ENCODE measurements at places on chromosomes 3 and 15.

DNA sequence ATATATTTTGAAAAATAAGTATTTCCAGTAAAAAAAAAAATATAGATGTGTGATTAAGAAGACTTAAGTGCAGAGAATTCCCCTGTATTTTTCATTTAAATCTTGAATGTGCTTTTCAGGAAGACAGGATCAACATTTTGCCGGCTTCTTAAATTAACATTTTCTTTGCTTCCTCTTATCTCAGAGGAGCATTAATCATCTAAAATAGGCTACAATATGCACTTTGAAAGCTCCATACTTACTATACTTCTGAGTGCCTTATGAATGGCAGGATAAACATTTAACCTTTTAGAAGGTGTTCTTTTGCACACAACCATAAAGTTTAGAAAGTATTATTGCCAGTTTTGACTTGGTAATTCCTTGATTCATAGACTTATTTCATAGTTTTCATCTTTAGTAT, 164.3 kb downstream of the ECT2 start:
- no peak for DNase-seq

DNA sequence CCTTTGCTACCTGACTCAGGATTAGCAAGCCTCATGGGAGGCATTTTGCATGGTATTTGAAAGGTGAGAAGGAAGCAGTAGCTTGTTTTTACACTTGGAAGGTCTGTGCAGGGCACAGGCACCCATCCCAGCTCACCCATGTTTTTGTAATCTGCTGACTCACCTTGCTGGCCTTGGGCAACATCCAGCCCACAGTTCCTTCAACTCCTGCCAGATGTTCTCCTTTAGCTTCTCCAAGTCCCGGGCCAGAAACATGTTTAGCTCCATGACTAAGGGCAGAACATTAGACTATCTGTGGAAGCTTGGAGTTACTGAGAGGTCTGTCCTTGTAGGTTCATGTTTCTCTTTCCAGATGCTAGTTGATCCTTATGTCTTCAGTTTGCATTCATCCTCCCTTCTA, 12.4 kb upstream of the ZNF770 start:
- DNase-seq: no peak

GRCh38 chr3:34284959-34285826, 486.8 kb downstream of the PDCD6IP start:
- DNase-seq: no peak

DNA sequence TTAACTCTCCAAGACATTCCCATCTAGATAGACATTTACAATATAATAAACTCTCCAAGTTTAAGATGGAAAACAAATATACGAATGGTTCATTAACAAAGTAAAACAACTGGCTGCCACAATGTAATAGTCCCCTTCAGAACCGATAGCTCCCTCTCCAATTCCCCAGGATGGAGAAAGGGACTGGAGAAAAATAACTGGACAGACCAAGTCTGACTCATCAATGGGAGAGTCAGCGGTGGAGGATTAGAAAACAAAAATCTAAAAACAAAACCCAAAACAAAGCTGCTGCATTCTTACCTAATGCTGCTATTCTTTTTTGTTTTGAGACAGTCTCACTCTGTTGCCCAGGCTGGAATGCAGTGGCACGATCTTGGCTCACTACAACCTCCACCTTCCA, 468.1 kb downstream of the SHQ1 start:
- no peak for DNase-seq

DNA sequence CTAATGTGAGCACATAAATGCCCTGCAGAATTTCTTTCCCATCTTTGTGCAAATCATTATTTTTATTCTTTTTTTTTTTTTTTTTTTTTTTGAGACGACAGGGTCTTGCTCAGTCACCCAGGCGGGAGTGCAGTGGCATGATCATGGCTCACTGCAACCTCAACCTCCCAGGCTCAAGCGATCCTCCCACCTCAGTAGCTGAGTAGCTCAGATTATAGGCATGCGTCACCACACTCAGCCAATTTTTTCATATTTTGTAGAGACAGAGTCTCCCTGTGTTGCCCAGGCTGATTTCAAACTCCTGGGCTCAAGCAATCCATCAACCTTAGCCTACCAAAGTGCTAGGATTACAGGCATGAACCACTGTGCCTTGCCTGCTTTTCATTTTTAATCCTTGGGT, 22.9 kb downstream of the DAG1 start:
- DNase-seq: no peak

GRCh38 chr3:64917914-64918453, 230.2 kb upstream of the ADAMTS9 start:
- DNase-seq: no peak

DNA sequence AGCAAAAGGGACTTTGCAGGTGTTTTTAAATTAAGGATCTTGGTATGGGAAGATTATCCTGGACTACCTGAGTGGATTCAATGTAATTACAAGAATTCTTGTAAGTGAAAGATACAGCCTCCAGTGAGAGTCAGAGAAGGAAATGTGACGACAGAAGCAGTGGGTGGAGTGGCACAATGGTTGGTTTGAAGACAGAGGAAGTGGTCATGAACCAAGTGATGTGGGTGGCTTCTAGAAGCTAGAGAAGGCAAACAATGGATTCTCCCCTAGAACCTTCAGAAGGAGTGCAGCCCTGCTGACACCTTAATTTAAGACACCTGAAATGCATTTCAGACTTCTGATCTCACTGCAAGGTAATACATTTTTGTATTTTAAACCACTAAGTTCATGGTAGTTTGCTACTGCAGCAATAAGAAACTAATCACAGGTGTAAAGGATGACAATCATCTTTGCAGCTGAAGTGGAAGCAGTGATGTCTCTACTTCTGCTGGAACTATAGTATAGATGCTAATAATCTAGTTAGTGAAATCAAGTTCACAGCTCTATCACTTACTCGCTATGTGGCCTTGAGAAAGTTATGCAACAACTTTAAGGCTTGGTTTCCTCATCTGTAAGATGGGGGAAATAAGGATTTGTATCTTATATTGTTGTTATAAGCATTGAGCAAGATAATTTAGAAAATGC, 403.4 kb upstream of the SUCLG2 start:
- DNase-seq: no peak

DNA sequence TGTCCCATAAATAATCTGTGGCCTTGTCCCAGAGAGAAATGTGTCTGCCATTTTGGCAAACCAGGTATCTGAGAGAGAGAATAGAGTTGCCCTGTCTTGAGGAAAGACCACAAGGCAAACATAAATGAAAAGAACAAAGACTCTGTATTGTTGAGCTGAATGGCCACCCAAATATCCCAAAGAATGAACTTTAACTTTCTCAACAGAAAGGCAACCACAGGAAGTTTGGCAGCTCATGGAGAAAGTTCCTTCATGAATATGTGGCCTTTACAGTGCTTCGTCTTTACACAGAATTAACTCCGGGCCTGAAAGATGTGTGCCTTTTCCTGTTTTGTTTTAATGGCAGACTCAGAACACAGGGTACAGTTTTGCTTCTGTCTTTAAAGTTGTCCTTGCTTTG, 41.4 kb upstream of the THBS1 start:
- no peak for DNase-seq

DNA sequence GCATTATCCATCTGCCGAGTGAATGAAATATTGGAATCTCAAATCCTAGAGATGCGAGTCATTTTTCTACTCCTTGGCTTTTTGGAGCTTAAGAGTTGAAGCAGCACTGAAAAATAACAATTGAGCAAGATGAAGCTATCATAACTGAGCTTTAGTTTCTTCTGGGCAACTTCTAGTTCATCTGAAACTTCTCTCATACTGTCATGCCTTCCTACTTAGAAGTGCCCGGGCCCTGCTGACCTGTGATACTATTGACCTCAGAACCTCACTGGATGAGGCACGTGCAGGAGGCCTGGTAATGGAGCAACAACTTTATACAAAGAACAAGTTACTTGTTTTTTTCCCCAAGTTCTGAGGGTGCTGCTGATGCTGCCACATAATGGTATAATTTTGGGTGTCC, 48.5 kb upstream of the P3H2 start:
- DNase-seq: no peak

- DNase-seq: no peak
Observed at GRCh38 chr15:50210462-50211157, 28.6 kb downstream of the SLC27A2 start.

- DNase-seq: no peak
Observed at GRCh38 chr3:153180860-153181372, 18.9 kb downstream of the RAP2B start.

GRCh38 chr15:55260562-55261131, 29.0 kb downstream of the RAB27A start:
- DNase-seq: no peak

- no peak for DNase-seq
Observed at GRCh38 chr3:150300388-150300787, 107.7 kb upstream of the TSC22D2 start.

DNA sequence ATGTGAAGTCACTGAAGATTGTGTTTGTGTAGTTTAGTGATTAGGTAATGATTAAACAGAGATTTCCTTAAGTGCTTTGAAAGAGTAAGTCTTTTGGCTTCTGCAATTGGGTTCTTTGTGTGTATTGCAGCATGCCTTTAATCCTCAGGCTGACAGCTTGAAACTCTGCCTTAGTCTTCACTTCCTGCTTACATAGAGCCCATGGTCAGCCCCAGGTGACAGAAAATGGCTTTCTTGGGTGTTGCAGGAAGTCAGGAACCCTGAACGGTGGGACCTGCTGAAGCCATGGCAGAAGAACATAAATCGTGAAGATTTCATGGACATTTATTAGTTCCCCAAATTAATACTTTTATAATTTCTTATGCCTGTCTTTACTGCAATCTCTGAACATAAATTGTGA, 61.3 kb downstream of the KBTBD8 start:
- no peak for DNase-seq

- no peak for DNase-seq
Observed at GRCh38 chr3:54671511-54671910, 256.3 kb downstream of the LRTM1 start.

GRCh38 chr15:101048581-101049030, 129.4 kb downstream of the LRRK1 start:
- no peak for DNase-seq

DNA sequence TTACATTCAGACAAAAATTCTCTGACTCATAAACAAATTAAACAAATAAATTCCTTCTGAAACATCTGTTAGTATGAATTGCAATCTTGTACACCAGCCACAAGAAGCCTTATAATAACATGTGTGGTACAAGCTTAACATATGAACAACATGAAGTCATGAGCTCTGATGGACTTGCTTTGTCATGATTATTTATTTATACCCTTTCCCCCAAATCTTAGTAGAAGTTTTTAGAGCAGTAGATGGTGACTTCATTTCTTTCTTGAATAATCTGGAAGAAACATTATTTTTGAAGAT, 633.4 kb downstream of the EPHA3 start:
- no peak for DNase-seq

GRCh38 chr3:191051037-191051436, 148.0 kb upstream of the OSTN start:
- DNase-seq: peak; percentile 10

- DNase-seq: no peak
Observed at GRCh38 chr15:50862553-50862952, 45.9 kb upstream of the AP4E1 start.

GRCh38 chr15:86322629-86323028, 243.0 kb downstream of the AGBL1 start:
- no peak for DNase-seq

DNA sequence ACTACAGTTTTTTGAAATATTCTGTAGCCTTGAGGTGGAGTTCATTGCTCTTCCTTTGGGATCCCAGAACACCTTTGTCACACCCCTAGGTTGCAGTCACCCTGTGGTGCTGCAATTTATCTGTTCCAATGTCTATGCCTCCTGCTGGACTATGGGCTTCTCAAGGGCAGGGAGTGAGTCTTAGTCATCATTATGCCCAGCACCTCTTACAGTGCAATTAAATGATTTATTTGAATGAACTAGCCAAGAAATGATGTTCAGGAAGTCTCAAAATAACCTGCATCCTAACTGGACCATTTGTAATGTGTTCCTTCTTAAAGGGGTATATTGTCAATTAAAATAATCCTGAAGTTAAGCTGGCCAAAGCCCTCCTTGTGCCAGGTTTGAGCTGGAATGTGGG, 28.5 kb downstream of the SHC4 start:
- no peak for DNase-seq

DNA sequence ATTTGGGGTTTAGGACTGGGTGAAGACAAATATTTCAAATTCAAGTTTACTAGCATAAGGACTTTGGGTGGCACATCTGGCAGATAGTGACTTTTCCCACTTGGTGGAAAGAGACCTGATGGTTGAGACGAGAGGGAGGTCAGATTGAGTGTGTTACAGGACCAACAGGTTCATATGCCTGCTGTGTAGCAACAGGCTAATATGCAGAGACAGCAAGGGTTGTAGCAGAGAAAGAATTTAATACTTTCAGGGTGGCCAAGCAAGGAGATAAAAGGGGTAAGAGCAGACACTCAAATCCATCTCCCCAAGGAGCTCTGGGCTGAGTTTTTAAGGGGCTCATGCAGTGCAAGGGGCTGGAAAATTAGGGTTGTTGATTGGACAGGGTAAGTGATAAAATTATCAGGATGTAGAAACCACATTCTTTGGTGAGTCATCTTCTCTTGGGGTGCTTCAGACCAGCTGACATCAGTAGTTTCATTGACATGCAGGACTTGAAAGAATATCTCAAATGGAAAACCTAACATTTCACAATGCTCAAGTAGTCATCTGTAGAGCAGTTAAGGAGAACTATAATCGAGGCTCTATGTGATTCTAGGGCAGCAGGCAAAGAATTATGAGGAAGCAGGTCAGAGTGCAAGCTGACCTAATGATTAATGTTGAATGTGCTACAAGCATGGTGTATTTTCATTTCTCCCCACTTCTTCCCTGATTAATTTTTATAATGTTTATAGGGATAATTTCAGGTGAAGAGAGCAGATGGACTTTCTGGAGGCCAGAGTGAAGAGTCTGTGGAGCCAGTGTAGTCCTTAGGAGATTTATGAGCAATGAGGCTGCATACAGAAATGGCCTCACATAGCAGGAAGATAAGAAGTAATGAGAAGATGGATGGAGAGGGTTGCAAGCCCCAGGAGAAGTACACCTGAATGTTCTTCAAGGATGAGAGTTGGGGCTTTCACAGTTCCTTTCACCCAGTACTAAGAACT, 13.7 kb downstream of the FOXB1 start:
- no peak for DNase-seq

DNA sequence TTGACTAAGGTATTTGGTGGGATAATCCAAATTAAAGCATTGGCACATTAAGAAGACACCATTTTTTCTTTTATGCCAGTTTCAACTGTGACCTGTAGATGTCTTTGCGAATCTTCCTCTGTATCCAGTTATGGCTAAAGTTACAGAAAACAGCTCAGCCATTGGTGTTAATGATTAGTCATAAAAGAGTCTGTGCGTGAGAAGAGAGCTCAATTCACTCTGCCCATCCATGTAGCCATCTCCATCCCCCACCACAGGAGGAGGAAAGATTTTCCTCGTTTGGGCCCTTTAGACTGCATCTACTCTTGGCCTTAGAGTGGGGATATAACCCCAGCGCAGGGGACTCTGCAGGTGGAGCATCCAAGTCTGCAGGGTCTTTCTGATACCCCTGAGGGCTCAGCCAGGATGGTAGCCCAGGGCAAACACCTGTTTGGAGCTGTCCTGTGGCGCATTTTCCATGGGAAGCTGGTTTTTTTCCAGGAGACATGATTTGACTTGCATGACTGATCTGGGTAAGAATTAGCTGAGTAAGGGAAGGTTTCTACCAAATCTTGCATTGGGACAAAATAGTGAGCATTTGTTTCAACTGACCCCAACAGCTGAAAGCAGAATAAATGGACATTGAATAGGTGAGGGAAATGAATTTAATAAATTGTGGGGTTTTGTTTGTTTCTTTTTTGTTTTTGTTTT, 29.5 kb downstream of the NANOGP8 start:
- DNase-seq: no peak

- DNase-seq: peak; percentile 86
Observed at GRCh38 chr3:11601446-11602238, 42.1 kb downstream of the VGLL4 start.

- DNase-seq: no peak
Observed at GRCh38 chr3:188449421-188449820, 295.5 kb downstream of the LPP start.
